ENCODE measurements at places on chromosomes 7 and 10.

DNA sequence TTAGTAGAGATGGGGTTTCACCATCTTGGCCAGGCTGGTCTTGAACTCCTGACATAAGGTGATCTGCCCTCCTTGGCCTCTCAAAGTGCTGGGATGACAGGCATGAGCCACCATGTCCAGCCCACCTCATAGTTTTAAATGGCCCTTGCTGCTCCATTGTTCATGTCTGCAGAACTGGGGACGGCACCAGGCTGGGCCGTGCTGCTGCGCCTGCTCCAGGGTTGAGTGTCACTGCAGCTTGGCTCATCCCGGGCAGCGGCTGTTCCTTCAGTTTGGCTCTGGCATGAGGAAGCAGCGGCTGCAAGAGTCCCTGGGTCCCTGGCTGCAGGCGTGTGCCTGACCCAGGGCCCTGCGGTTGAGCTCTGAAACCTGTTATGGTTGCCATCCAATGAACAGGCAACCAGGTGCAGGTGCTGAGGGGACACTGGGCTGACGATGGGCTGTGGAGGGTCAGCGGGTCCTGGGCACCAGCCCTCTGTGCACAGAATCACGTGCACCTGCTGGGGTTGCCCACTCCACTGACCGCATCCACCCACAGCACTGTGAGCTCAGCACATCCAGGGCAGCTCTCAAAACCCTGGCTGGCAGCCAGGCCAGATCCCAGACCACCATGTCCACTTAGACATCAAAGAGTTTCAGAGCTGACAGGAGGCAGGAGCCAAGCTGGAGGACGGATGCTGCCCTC is 70.2 kb upstream of the PPP2R2D start:
- DNase-seq: no peak

DNA sequence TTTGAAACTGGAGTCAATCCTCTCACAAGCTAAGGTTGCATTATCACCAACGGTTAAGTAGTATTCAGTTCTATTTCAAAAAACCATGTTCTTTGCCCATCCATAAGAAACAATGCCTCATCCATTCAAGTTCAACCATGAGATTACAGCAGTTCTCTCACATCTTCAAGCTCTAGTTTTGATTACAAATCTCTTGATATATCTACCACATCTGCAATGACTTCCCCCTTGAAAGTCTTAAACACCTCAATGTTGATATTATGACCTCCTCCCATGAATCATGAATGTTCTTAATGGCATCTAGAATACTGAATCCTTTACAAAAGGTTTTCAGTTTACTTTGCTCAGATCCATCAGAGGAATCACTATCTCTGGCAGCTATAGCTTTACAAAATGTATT is 81.8 kb downstream of the JMJD1C start:
- no peak for DNase-seq

GRCh38 chr7:26022982-26023381 is 129.0 kb upstream of the NFE2L3 start:
- peak; percentile 18 for DNase-seq

GRCh38 chr7:75988568-75989499 is 5.6 kb downstream of the TMEM120A start:
- no peak for DNase-seq

GRCh38 chr7:134996097-134996550 is 9.8 kb downstream of the AGBL3 start:
- DNase-seq: no peak

GRCh38 chr7:2321020-2321419 is 6.8 kb upstream of the SNX8 start:
- DNase-seq: peak; percentile 29

DNA sequence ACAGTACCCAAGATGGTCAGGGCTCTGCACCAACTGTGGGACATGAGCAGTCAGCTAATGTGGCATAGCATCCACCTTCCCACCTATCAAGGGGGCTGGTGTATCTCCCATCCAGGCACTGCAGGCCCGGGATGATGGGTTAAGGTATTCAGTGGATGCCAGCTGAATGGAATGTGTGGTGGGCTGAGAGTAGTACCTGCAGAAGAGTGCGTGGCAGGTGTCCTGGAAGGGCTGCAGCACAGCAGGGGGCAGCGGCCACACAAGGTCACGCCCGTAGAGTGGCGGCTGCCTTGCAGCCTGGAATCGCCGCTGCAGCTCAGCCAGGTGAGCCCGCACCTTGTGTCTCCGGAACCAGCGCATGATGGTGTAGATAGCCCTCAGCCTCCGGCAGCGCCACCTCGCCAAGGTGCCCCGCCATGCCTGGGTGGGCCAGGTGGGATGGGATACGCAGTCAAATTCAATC is 13.3 kb downstream of the MYO1G start:
- no peak for DNase-seq

- peak; percentile 2 for DNase-seq
Observed at GRCh38 chr7:144826208-144826607, 9.6 kb downstream of the TPK1 start.

GRCh38 chr7:21580073-21580521 is 37.3 kb downstream of the DNAH11 start:
- peak; percentile 47 for DNase-seq
